ENCODE measurements at places on chromosomes 4 and X. TPM values are rescaled to one million over a fixed set of nuclear protein-coding genes. Genes with fewer than 3 reads are reported as not detected.

BMX gene
- polyA plus RNA-seq, result 2.0 TPM

ADH7 gene
- 0.15 TPM for polyA plus RNA-seq

- no peak for DNase-seq
Observed at GRCh38 chr4:2059726-2060602, 837 bp downstream of the NAT8L start.

- DNase-seq, result no peak
Observed at GRCh38 chr4:73917081-73917501, 47.9 kb downstream of the CXCL1 start.

DNA sequence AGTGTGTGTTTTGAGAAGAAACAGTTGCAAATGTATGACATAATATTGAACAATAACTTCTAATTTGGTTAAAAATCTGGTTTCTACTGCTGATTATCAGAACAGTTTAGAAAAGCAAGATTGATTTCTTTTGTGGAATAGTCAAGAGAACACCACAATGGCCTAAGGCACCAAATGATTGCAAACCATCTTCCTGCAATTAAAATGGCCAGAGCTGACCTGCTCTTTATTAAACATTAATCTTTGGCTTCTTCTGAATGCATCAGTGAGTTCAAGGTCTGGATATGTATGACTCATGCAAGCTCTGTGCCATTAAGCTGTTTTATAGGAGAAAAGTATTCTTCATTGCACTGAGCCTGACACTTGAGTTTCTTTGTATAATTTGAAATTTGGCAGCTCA, 107.8 kb upstream of the PDHA2 start:
- no peak for DNase-seq

Measured in muscle of arm (tissue), 14 donors.